ENCODE measurements at places on chromosomes 11 and 22.
A peak's percentile ranks its signal among the peaks of the same experiment; 100 is the strongest.

DNA sequence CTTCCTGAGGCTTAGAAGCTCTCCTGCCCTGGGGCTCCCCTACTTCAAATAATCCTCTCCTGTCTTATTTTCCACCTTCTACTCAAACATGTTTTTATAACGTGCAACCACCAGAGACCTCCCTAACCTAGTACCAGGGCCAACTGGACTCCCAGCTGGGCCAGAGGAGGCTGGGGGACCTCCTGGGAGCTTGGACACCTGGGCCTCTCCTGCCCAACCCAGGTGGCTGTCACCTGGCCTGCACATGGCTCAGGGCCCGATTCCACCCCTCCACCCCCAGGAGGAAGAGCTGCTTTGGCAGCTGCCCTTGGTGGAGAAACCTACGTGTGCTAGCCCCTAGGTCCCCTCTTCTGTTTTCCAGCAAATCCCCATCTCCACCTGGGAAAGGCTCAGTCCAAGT, 105.2 kb downstream of the ABTB2 start:
- DNase-seq: no peak

GRCh38 chr11:33700502-33701271, at the start of gene C11orf91:
Gene C11orf91, minus strand, starts transcription at chr11:33700826. Its CDS starts 86 bp downstream, at chr11:33700740.
- peak; percentile 95 for DNase-seq

- DNase-seq: no peak
Measured at GRCh38 chr11:72190631-72191071, 1.3 kb upstream of the FOLR1 start.

- DNase-seq: no peak
Measured at GRCh38 chr11:19580646-19581045, 132.0 kb upstream of the NAV2 start.

DNA sequence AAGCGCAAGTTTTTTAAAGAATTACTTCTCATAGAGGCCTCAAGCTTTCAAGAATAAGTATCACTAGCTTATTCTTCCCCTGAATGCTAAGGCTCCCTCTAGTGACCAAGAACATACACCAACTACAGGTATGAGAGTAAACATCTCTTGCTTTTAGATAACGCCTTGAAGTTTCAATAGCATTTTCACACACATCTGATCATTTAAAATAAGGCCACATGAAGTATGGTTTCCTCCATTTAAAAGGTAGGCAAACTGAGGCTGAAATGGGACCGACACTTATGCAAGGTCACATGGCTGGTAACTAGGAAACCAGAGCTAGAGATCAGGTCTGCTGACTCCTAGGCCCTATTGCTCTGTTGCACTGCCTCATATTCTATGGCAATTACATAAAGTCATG, 66.5 kb downstream of the CCDC34 start:
- peak; percentile 43 for DNase-seq

- no peak for DNase-seq
Measured at GRCh38 chr22:22099194-22099486, 116.6 kb upstream of the TOP3B start.

GRCh38 chr11:69166218-69167115, 10.7 kb downstream of the SMIM38 start:
- peak; percentile 91 for DNase-seq

DNA sequence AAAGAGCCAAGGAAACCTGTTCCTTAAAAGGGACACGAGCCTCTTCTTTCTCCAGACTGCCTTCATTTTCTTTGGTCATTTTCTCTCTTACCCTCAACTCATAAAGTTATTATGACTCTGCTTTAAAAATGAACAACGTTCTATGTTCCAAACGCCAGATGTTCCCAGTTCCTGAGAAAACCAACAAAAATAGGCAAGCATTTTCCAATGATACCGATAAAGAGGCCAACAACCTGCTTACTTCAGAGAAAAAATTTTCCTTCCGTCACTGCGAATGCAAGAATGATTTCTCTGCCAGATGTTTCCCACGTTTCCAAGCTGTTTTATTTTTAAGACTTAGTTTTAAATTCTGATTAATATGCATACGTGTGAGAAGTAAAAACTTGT, 315 bp upstream of the TRPC6 start:
- DNase-seq: no peak

DNA sequence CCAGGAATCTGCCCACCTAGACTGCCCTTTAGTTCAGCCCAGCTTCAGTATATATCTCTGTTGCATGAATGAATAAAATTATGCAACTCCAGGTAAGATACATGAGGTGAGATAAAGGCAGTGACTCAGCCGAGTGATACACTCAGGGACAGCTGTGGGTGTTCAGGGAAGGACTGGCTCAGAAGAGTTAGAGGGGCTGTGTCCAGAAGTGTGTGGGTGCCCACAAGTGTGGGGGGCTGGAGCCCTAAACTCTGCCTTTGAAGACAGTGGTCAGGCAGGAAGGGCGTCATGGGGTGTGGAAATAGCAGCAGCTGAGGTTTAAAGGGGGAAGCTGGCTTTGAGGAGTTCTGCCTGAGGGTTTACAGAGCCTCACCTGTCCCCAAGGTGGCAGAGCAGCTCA, 8.3 kb downstream of the FTH1 start:
- no peak for DNase-seq

- DNase-seq: peak; percentile 94
Measured at GRCh38 chr11:112163875-112164685, at the start of gene IL18. Gene IL18, minus strand, starts transcription at chr11:112164094. Its CDS starts 9,041 bp downstream, at chr11:112155053.

DNA sequence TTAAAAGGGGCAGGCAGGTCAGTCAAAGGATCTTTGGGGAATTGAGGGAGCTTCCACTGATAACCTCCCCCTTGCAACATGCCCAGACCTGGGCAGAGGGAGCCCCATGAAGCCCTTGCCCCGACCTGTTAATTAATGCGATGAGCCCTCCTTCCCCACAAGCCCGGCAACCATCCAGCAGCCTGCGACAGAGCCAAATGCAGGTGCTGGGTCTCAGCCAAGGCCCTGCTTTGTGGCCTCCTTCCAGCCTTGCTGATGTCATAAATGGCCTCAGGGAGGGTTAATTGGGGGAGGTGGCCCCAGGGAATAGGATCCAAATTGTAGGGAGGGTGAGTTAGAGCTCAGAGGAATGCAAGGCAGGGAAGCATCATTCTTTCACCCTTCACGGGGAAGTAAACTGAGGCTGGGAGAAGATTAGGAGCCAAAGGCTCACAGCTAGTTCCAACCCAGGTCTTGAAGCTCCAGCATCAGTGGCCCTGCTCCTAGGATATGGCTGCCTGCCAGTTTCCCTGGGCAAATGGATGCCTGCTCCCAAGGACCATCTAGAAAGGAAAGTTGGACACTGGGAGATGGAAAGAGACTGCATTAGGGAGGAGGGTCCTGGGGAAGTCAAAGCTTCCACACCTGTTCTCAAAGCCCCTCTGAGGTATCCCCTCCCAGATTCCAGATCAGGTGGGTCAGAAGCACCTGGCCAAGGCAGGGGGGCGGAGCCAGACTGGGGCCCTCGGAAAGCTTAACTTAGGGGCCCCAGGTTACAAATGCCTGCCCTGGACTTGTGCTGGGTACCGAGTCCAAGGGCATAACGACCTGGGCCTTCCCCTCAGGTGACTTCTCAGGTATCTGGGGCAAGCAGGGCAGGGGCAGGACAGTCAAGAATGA, 34.1 kb downstream of the LMO1 start:
- DNase-seq: peak; percentile 81

DNA sequence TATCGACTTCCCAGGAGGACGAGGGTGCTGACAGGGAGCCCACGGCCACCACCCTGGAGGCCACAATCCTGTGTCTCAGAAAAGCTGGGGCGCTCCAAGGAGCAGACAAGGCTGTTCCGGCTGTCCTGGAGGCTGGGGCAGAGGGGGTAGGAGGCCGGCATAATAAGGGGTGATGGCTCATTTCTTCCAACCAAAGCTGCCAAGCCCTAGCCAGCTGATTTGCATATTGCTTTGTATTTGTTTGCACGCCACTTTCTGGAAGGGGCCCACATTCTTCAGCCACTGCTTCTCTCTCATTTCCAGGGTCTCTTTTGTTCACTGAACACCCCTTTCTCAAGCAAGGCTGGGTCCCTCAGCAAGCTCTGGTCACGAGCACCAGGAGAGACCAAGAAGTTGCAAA, 4.7 kb downstream of the PDE2A start:
- no peak for DNase-seq

DNA sequence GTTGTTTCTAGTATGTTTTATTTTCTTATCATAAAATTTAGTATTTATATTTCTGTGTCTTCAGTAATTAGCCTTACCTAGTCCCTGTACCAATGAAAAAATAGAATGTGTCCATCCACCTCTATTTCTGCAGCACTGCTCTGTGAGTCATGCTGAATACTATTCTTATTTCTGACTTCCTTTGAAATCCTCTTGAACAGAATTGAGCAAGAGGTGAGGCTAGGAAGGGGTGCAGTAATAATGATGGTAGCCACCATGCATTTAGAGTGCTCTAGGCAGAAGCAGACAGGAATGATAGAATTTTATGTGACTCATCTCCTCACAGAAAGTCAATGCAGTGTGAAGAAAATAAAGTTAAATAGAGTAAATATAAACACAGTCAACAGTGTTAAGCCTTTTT, 60.0 kb downstream of the OR10A6 start:
- no peak for DNase-seq

DNA sequence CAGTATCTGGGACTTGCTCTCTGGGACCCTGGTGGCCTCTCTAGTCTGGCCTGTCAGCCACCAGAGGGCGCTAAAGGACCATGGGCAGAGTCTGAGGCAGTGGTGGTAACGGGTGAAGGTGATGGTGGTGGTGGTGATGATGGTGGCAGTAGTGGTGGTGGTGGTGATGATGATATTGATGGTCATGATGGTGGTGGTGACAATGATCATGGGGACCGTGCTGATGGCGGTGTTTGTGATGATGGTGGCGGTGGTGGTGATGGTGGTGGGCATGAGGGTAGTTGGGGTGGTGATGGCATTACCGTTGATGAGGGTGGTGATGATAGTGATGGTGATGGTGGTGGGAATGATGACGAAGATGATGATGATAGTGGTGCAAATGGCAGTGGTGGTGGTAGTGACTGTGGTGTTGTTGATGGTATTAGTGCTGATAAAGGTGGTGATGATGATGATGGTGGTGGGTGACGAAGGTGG, 16.0 kb downstream of the TRPM5 start:
- DNase-seq: peak; percentile 52

DNA sequence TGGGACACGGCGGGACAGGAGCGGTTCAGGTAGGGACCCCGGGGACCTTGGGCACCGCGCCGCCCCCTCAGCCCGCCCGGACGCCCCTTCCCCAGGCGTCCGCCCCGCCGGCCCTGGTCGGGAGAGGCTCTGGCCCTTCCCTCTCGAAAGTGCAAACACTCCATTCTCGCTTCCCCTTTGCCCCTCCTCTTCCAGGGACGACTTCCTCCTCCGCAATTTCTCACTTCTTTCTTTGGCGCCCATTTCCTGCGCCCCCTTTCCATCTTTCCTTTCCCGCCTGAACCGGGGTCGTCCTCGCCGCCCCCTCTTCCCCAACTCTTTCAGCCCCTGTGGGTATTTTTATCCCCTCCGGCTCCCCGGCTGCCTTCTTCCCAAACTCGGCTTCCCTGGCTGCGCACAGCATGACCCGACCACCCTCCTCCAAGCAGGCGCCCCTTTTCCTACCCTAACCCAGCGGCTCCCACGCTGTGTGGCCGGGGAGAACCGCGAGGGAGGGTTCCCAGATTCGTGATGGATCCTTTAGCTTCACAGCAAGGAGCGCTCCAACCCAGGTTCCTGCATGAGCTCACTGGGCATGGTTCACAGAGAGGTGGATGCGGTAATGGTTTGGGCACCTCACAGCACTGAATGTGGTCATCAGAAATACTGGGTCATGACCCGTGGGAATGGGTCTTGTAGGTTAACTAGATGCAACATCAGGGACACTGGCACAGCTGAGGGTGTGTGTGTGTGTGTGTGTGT, 689 bp downstream of the RAB39A start:
- no peak for DNase-seq

DNA sequence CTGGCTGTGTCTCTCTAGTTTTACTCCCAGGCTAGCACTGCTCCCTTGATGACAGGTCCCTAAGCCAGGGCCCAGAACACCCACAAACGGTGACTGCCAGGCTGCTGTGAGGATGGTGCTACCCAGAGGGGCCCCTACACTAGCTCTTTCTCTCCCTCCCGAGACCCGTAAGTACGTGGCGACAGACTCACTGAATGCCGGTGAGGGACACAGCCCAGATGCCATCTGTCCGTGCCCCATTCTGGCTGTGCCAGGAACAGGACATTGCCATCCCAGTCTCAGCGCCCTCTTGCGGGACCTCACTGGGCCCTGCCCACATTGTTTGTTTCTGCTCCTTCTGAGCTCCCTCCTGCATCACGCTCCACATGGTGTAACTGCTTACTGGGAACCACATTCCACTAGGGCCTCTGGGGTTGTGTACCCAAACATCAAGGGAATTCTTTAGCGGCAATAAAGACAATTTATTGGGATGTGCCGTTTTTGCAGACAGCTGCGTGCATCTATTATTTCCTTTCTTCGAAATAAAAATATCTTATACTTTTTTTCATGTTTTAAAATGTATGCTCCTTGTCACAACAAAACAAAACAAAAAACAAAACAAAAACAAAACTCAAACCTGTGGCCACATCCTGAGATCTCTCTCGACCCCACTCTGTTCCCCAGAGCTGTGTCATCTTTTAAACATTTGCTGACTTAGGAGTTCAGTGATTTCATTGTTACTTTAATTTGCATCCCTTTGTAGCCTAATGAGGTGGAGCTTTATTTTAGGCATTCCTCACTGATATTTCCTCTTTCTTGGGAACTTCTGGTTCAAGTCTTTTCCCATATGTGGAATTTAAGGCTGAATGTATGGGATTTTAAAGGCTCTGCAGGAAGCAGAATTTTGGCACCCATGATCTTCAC, 4.4 kb upstream of the TPCN2 start:
- DNase-seq: peak; percentile 72

- DNase-seq: no peak
Measured at GRCh38 chr11:57255618-57256017, 18.6 kb upstream of the APLNR start.

DNA sequence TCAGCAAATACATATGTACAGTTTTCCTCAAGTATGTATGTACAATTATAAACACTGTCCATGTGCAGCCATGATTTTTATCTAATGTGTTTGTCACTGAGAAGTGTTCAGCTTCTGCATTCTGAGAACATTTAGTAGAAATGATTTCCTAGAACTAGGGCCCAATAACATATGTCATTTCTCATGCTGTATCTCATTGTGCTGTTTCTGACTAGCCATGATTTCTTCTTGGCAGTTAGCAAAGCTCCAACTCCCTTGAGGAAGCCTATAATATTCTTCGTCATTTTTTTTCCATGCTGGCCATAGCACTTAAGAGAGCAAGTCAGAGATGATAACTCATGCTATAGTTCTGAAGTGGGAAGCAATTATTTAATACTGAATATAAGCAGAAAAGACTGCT, 187.8 kb downstream of the DDX10 start:
- no peak for DNase-seq

- no peak for DNase-seq
Measured at GRCh38 chr22:38858492-38858891, 13.5 kb downstream of the CBX6 start.

DNA sequence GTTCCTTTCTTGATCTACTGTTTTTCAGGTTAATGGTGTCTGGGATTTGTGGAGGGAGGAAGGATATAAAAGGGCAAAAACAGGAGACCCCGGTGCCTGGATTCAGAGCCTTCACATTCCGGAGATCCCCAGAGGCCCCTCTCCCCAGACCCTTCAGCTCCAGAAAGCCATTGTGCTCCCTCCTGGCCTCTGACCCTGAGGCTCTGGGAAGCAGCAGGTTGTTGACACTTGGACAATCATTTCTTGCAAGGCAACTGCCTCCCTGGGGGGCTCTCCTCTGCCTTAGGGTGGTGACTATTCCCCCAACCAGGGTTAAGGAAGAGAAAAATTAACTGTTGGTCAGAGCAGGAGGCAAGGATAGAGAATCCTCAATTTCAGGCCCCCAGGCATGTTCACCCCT, 86.9 kb upstream of the NNMT start:
- DNase-seq: no peak

GRCh38 chr22:31287818-31288495, 4.3 kb downstream of the PIK3IP1 start:
- no peak for DNase-seq

Measured in urothelium cell line (cell line).